ENCODE measurements at places on chromosomes 4 and X. TPM values are rescaled to one million over a fixed set of nuclear protein-coding genes. Genes with fewer than 3 reads are reported as not detected.

DNA sequence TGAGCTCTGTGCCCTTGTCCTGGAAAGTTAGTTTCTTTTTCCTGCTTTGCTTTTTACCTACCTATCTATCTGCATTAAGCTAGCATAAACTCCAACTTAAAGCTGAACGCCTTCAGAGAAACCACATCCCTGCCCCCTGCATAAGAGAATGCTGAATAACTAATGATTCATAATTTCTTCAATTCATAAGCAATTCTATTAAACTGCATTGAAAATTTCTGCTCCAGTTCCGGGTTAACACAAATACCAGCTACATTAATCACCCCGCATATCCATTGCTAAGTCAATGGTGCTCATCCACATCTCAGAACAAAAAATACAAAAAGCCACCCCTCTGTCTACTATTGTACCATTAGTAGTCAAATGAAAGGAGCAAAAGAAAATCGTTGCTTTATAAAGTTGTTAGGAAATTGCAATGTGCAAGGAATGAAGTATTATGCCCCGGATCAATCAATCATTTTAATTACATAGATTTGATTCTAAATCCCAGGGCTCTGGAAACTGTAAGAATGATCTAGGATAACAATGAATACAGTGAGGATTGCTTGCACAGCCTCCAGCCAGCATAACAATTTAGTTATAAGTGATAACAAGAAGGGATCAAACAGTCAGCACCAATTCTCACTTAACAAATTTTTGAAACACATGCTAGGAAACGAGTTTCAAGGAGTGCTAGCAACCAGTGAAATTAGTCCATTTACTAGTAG is 106.8 kb downstream of the ELOVL6 start:
- H3K27ac ChIP-seq = no peak overlapping the region
- DNase-seq = no peak
- no peak overlapping the region for H3K4me3 ChIP-seq
- no peaks in the 10 kb centered on the region for H3K36me3 ChIP-seq

DNA sequence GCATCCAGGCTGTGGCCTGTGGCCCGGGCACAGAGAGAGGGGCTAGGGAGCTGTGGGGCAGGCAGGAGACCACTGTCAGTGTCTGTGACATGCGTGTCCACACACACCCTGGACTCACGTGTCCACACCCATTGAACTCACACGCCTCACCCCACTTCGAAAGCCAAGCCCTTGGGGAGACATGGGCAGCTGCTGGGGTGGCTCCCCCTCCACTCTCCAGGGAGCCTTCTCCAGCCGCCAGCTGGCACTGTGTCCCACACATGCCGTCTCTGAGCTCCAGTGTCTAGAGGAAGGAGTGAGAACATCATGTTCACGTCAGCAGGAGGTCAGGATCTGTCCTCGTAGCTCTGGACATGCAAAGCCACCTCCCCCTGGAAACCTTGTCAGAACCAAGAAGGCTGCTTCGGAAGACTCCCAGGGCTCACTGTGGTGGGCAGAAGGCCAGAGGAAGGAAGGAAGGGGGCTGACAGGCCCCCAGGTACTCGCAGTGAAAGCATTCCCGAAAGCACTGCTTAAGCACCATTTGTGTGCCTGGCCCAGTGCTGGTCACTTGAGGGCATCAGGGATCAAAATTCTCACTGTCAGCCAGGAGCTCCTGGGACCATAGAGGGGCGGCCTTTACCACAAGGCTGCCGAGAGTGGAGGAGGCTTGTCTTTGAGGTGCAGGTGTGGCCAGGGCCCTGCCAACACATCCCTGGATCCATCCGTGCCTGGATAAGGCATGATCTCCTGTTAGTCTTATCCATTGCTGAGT is 61.4 kb downstream of the HTRA3 start:
- no peak overlapping the region for H3K4me3 ChIP-seq
- no peak overlapping the region for H3K27ac ChIP-seq
- H3K4me1 ChIP-seq = no peaks in the 10 kb centered on the region
- DNase-seq = no peak
- no peaks in the 10 kb centered on the region for H3K27me3 ChIP-seq

DNA sequence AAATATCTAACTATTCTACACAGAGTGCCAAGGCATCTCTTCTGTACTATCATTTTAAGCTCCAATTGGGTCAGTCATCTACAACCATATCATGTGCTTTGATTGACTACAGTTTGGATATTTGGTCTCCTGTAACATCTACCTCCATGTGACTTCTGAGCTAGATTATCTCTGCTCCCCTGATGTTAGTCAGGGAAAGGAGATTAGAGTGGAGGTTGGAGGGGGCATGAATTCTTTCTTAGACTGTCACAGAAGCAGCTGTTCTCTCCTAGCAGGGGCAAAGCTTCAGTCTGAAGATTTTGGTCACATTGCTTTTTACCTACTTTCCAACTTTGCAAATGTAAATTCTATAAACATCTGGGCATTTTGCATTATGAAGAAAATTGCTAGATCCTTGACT is 62.6 kb upstream of the C4orf54 start:
- H3K27me3 ChIP-seq = no peaks in the 10 kb centered on the region
- H3K4me1 ChIP-seq = no peaks in the 10 kb centered on the region
- no peak overlapping the region for H3K27ac ChIP-seq
- H3K4me3 ChIP-seq = no peak overlapping the region
- H3K36me3 ChIP-seq = no peaks in the 10 kb centered on the region

GRCh38 chrX:29590921-29591320 is 624.4 kb upstream of the MAGEB2 start:
- H3K27ac ChIP-seq = no peak overlapping the region
- H3K4me3 ChIP-seq = no peak overlapping the region
- no peaks in the 10 kb centered on the region for H3K4me1 ChIP-seq
- no peak for DNase-seq
- no peaks in the 10 kb centered on the region for H3K36me3 ChIP-seq

DNA sequence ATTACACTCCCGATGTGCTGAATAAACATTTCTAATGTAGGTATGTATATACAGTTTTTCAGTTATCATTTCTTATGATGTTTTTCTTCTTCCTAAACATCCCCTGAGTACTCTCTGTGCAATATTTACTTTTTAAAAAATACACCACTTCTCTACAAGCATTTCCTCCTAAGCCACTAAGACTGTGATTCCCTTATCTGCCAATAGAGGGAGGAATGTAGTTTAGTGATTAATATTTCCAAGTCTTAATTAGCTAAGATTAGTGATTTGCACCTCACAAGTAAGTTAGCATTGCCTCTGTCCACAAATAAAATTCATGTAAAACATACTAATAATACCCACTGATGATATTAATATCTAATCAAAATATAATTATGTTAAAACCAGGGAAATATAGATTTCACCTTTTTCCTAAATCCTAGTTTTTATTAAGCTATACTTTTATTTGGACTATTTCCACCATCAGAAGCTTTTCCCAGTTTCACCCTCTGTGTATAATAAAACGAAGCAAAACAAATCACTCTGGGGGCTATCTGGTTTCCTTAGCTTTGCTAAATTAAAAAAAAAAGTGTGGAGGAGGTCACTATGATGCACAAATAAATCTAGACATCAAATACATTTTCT is 909.1 kb downstream of the FAT4 start:
- H3K4me3 ChIP-seq = no peak overlapping the region
- no peak overlapping the region for H3K27ac ChIP-seq
- H3K36me3 ChIP-seq = no peaks in the 10 kb centered on the region
- no peaks in the 10 kb centered on the region for H3K4me1 ChIP-seq

DNA sequence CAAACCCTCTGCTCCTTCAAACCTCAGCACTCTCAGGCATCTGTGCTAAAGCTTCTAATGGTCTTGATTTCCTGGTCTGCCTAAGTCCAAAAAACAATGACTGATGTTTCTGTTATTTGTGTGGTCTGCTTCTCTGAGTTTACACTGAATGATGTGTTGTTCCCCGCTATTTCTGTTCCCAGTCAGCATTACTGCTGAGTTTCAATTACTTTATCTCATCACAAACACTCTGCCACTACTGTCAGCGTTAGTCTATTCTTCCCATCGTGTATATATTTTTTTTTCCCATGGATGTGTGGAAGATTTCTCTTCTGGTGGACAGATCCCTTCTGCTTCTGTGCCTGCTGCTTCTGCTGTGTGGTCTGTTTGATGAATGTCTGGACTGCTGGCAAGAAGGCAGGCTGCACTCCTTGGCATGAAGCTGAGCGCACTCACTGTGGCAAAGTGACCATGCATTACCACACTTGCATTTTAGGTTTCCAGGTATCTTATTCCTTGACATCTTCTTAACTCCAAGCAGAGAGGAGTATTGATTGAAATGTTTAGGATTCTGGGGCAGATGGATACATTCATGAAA is 106.9 kb upstream of the PAQR3 start:
- H3K27ac ChIP-seq = no peak overlapping the region
- H3K36me3 ChIP-seq = no peaks in the 10 kb centered on the region
- no peaks in the 10 kb centered on the region for H3K4me1 ChIP-seq
- H3K4me3 ChIP-seq = no peak overlapping the region
- no peaks in the 10 kb centered on the region for H3K27me3 ChIP-seq

GRCh38 chrX:11064851-11065600 is 46.1 kb upstream of the HCCS start:
- no peak overlapping the region for H3K4me3 ChIP-seq
- no peak for DNase-seq
- H3K36me3 ChIP-seq = no peaks in the 10 kb centered on the region
- no peaks in the 10 kb centered on the region for H3K4me1 ChIP-seq
- H3K27ac ChIP-seq = peak overlapping the region; percentile 4

- no peak overlapping the region for H3K4me3 ChIP-seq
- H3K36me3 ChIP-seq = no peaks in the 10 kb centered on the region
- no peaks in the 10 kb centered on the region for H3K27me3 ChIP-seq
- no peak overlapping the region for H3K27ac ChIP-seq
- no peak for DNase-seq
Observed at GRCh38 chr4:156931267-156931666, 40.3 kb downstream of the PDGFC start.

GRCh38 chr4:48300004-48300403 is 30.4 kb upstream of the TEC start:
- no peak for DNase-seq
- H3K4me3 ChIP-seq = no peak overlapping the region
- no peaks in the 10 kb centered on the region for H3K4me1 ChIP-seq
- H3K27me3 ChIP-seq = no peaks in the 10 kb centered on the region
- no peaks in the 10 kb centered on the region for H3K36me3 ChIP-seq

GRCh38 chrX:114532111-114532805 is 51.6 kb upstream of the HTR2C start:
- H3K4me3 ChIP-seq = no peak overlapping the region
- no peak for DNase-seq
- no peaks in the 10 kb centered on the region for H3K36me3 ChIP-seq
- no peaks in the 10 kb centered on the region for H3K4me1 ChIP-seq
- H3K27me3 ChIP-seq = no peaks in the 10 kb centered on the region

The ALG13 gene
- 30.4 TPM for total RNA-seq

The RADX gene
- 1.2 TPM for total RNA-seq

The GLUD2 gene
- 0.71 TPM for total RNA-seq

Measured in thymus (tissue), 14 donors.